MCF 10A (cell line): ENCODE measurements at places on chromosomes 5 and 9.

DNA sequence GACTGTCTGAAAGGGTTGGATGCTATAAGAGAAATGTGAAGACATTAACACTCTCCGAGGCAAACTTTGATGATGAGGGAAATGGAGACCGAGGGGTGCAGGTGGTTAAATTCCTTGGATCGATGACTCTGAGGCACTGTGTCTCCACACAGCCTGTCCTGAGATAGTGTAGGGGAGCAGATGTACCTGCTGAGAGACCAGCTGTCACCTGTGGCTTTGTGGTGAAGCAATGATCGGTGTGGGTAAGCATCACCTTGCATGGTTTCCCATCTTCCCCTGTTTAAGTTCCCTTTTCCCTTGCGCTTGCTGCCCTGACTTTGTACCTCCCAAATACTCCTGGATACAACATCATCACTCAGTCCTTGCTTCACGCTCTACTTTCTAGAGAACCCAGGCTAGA, 9.8 kb upstream of the MIER3 start:
- no peak for DNase-seq

- DNase-seq = no peak
These were observed 741.4 kb downstream of the TAF11L14 start for GRCh38 chr5:18375641-18376040.

GRCh38 chr5:100900142-100900795, 2.8 kb downstream of the ST8SIA4 start:
- peak; percentile 60 for DNase-seq

- no peak for DNase-seq
These were observed 62.6 kb downstream of the MTREX start for GRCh38 chr5:55370291-55370925.

DNA sequence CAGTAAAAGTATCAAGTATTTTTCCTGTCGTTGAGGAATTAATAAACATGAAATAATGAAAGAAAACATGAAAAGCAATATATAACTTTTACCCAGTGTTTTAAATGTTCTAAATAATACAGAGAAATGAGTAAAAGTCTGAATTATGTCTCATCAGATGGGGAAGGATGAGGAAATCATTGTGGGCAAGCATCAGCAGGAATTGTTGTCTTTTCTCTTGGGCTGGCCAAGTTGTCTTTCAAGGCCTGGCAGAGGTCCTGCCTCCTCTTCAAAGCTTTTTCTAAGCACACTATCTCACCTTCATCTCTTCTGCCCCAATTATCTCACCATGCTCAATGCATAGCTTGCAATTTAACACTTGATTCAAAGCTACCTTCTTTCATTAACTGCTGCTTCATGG, 41.9 kb downstream of the MOCS2 start:
- peak; percentile 30 for DNase-seq

GRCh38 chr5:115549154-115549553, 4.6 kb upstream of the FEM1C start:
- peak; percentile 24 for DNase-seq

GRCh38 chr9:1522219-1522767, 472.1 kb downstream of the DMRT2 start:
- DNase-seq = no peak

DNA sequence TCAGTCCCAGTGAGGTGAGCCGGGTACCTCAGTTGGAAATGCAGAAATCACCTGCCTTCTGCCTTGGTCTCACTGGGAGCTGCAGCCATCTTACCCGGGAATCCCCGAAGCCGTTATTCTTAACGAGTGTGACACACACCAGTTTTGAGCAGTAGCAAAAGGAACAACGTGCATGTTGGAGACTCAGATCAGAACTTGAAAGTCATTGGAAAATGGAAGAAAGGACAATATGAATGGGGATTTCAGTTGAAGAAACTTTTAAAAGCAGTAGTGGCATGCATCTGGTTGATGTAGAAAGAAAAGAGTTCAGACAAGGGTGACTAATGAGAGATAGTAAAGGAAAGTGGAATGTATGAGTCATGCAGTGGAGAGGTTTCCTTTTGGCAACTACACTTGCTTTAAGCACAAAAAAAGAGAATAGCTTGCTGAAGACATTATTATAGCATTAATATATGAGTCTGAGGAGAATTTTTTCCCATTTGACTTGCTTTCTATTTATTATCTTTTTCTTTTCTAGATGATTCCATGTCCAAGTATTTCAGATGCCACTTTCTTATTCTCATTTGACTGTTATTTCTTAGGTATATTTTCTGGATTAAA, 44.4 kb upstream of the ANKDD1B start:
- peak; percentile 87 for DNase-seq

- DNase-seq = no peak
These were observed 38.4 kb downstream of the STXBP1 start for GRCh38 chr9:127650518-127650917.

GRCh38 chr5:160251406-160252155, 22.3 kb downstream of the FABP6 start:
- no peak for DNase-seq

- DNase-seq = no peak
These were observed 57.5 kb downstream of the DAB2IP start for GRCh38 chr9:121708768-121709488.

GRCh38 chr9:89475891-89476440, 21.9 kb downstream of the SEMA4D start:
- DNase-seq = no peak

GRCh38 chr5:95057615-95058014, 227.3 kb downstream of the MCTP1 start:
- no peak for DNase-seq

DNA sequence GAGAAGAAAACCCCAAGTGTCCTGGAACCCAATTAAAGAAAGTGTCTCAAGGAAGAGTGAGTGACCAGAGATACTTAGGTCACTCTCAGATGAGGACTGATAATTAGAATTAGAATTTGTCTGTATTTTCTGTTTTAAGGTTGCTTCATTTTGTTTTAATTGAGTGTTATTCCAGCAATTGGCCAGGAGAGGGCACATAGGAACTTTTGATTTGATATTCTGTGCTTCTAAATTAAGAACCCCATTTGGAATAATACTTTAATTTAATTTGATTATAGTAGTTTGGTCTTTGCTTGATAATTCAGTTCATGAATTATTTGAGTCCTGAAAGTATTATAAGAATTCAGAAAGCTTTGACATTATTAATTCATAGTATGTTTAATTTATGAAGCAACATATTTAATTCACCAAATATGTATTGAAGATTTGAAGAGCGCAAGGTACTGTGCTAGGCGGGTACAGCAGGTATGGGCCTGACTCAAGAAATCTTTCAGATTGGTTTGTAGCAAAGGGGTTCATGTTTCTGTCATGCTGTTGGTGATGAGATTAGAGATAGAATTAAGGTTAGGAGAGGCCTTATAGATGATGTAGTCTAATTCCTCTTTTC, 4.9 kb downstream of the MRPL22 start:
- peak; percentile 50 for DNase-seq

DNA sequence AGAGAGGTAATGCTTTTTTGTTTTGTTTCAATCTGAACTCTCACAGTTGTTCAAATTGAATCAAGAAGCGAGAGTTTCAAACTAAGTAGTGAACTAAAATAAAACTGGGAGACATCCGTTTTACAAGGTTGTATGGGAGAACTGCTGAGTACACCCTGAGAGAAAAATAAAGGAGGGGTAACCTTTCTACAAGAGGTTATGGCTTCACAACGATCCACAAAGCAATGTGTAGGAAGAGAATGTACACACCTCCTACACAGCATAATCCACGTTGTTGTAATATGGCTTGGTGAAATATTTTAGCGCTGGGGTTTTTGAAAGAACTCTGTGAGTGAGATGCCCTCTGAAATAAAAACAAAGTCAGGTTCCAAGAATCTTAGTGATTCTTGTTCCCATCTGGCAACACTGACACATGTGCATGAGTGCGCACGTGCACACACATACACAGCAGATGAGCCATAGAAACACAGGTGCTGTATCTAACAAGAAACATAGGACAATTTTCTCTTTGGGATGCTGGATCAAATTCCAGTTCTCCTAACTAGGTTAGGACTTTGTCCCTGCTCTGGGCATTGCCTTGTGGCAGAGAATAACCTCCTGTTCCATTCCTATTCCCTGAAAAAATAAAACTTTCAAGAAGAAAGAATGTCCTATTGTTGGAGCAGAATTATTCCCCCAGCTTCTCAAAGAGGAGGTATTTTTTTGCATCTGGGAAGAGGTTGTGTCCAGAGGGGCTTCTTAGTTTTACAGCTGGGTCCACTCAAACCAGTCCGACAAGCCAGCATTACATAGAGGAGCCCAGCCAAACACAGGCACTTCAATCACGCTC, 94.5 kb upstream of the EFNA5 start:
- DNase-seq = no peak

GRCh38 chr5:61910771-61911170, 395.2 kb upstream of the KIF2A start:
- DNase-seq = peak; percentile 62

DNA sequence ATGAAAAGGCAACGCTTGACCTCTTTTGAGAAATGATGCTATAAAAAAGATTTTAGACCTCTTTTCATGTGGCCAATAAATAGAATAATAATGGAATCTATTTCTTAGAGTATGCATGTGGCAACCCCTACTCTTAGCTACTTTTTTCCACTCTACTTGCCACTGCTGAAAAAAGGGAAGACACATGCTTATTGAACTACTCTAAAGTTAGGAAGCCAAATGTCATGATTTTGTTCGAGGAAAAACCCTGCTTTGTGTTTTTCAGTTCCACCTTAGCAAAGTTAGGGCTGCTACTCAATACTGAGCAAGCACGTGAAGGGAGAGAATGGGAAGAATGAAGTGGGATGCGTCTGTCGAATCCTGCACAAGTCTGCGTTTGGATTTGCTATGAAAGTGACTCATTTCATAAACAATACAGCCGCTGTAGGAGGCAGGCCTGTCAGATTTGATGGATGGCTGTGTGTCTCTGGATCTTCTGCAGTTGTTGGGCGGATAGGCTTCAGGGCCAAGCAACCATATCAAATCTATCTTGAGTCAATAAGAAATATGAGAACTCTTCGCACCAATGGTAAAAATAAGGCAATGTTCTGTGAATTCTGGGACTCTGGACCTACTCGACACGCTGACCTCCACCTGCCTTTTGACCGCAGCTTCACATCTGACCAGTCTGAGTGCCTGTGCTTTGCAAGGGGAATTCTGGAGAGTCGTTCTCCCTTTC, 333.6 kb downstream of the PIK3R1 start:
- peak; percentile 92 for DNase-seq

GRCh38 chr5:55418994-55419968, 111.5 kb downstream of the MTREX start:
- DNase-seq = no peak

DNA sequence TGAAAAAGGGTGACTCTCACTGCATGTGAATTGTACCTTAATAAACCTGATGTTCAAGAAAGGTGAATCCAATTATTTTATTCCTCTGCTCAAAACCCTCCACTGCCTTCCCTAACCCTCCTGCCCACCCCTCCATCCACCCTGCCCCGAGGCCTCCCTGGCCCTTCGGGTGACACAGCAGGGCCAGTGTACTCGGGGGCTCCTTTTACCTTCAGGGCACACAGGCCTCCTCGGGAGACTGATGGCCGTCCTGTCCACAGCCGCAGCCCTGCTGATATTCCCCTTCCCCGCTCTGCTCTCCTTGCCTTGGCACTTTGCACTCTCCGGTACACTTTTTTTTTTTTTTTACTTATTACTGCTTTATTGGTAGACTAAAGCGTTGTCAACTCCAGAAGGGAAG, 234.0 kb downstream of the CACNA1B start:
- no peak for DNase-seq

GRCh38 chr9:136589766-136590763, 44.2 kb upstream of the NOTCH1 start:
- DNase-seq = no peak

DNA sequence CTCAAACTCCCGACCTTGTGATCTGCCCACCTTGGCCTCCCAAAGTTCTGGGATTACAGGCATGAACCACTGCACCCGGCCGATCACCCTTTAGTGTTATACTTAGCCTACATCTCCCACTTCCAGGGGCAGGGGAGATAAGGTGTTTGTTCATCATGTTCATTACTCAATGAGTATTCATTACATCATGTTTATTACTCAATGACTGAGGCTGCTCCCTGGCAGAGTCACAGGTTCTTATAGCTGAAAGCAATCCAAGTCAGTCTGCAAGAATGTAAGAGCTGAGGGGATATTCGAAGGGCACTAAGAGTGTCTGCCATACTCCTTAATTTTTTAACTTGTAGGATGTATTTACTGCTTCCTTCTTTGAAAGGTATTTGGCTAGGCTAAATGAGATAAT, 214.2 kb downstream of the SPATA31D1 start:
- DNase-seq = peak; percentile 80

DNA sequence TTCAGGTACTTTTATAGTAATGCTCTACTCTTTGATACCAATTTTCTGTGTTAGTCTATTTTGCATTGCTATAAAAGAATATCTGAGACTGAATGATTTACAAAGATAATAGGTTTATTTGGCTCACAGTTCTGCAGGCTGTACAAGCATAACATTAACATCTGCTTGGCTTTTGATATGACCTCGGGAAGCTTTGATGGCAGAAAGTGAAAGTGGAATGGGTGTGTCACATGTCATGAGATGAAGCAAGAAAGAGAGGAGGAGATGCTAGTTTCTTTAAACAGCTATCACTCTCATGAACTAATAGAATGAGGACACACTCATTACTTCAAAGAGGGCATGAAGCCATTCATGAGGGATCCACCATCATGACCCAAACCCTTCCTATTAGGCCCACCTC, 270.9 kb upstream of the IL12B start:
- no peak for DNase-seq

GRCh38 chr5:44997506-44997905, 188.8 kb downstream of the MRPS30 start:
- DNase-seq = no peak

- DNase-seq = no peak
These were observed 1055.9 kb downstream of the CDH18 start for GRCh38 chr5:18932081-18932480.

GRCh38 chr5:85108471-85108870, 723.8 kb upstream of the EDIL3 start:
- DNase-seq = no peak

- DNase-seq = no peak
These were observed 11.8 kb downstream of the S100Z start for GRCh38 chr5:76861612-76862011.

DNA sequence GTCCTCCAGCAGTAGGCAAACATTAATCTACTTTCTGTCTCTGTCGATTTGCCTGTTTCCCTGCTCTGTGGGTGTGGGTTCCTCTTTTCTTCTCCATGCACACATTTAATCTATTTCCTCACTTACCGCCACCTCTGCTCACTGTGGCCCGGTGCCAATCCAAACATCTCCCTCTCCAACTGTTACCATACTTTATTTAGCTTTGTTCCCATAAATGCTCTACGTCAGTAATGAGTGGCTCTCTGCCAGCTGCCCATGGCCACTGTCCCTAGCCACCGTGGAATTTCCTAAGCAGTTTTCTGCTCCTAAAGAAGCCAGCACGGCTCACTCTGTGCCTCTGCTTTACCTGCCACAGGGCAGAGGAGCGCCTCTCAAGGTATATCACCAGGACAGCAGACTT, 19.5 kb upstream of the GOLPH3 start:
- DNase-seq = peak; percentile 96

- DNase-seq = no peak
These were observed 89.2 kb downstream of the THBS4 start for GRCh38 chr5:80124121-80124918.
